ENCODE measurements at places on chromosomes 2 and 18.

DNA sequence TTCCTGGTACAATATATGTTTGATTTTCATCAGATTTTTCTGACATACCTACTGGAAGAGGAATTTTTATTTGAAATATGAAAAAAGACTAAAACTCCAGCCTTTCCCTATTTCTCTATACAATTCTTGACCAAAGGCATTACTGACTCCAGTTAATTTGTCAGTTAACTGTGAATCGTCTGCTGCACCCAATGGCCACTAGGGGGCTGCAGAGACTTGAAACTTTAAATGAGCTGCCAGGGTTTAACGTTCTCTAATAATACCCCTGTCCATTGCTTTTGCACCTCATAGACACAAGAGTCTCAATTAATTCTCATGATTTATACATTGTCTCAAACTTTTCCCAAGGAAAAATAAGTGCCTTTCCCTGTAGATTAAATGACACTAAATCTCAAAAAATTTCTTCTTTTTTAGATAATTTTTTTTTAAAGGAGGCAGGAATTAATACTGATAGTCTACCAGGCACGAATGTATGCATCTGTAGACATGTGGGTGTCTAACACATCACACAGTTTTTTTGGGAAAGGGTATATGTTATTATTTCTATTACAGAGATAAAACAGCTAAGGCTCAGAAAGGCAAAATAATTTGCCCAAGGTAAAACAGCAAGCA lies 1.8 kb upstream of the ALK start:
- DNase-seq = peak; percentile 29

DNA sequence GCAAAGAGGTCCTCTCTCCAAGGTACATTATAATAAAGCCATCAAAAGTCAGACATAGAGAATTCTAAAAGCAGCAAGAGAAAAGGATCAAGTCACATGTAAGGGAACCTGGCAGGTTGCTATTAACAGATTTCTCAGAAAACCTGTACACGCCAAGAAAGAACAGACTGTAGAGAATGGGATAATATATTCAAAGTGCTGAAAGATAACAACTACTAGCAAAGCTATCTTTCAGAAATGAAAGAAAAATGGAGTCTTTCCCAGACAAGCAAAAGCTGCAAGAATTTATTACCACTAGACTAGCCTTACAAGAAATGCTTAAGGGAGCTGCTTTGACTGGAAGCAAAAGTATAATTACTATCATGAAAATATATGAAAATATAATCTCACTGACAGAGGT lies 81.5 kb downstream of the PTPN2 start:
- DNase-seq = no peak

- DNase-seq = no peak
Measured at GRCh38 chr2:178108176-178108575, 4.1 kb upstream of the RBM45 start.

GRCh38 chr2:40367652-40368051 lies 84.2 kb downstream of the SLC8A1 start:
- no peak for DNase-seq

DNA sequence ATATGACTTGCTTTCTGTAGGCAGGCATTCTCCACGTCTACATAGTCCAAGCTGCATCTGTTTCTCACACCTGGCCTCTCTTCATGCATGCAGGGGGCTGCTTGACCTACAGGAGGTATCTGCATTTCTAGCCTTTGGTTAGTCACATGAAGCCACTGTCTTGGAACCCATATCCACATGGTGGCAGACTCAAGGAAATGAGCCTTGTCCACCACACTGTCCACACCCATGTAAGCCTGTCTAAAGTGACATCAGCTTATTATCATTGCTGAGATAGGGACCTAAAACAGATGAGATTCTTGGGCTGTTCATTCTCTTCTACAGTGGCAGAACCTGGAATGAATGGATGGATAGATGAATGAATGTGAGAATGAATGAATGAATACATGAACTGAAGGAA lies 160.4 kb downstream of the DOCK10 start:
- no peak for DNase-seq

Data from DMS 273 treated with DMSO at 0.1 percent for 48 hours (cell line).